Right renal pelvis (tissue), 4 donors: ENCODE measurements at places on chromosomes 7 and 10.

DNA sequence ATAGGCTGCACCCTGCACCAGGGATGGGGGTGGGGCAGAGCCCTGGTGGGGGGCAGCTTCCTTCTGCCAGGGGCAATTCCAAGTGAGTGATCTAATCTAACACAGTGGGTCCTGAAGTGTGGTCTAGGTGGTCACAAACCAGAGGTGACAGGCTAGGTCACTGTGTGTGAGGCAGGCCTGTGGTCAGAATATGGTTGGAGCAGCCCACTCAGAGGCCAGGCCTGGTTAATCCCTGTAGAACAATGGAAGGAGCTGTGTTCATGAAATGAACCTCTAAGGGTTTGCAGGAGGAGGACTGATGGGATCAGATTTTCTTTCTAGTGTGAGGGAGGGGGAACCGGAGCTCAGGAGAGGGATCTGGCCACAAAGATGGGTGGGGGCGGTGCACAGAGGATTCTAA is 10.0 kb upstream of the TSPAN14 start:
- DNase-seq = no peak

GRCh38 chr10:30510932-30511700 is 77.1 kb downstream of the MAP3K8 start:
- no peak for DNase-seq

- no peak for DNase-seq
Measured at GRCh38 chr10:79184657-79185056, 115.9 kb downstream of the ZMIZ1 start.

DNA sequence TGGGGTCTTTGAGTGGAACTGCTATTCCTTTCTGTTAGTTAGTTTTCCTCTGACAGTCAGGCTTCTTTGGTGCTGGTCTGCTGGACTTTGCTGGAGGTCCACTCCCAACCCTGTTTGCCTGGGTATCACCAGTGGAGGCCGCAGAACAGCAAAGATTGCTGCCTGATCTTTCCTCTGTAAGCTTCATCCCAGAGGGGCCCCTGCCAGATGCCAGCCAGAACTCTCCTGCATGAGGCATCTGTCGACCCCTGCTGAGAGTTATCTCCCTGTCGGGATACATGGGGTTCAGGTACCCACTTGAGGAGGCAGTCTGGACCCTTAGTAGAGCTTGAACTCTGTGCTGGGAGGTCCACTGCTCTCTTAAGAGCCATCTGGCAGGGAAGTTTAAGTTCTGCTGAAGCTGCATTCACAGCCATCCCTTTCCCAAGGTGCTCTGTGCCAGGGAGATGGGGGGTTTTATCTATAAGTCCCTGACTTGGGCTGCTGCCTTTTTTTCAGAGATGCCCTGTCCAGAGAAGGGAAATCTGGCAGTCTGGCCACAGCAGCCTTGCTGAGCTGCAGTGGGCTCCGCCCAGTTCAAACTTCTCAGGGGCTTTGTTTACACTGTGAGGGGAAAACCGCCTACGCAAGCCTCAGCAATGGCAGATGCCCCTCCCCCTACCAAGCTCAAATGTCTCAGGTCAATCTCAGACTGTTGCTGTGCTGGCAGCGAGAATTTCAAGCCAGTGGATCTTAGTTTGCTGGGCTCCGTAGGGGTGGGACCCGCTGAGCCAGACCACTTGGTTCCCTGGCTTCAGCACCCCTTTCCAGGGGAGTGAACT is 89.7 kb upstream of the CDK6 start:
- peak; percentile 54 for DNase-seq

DNA sequence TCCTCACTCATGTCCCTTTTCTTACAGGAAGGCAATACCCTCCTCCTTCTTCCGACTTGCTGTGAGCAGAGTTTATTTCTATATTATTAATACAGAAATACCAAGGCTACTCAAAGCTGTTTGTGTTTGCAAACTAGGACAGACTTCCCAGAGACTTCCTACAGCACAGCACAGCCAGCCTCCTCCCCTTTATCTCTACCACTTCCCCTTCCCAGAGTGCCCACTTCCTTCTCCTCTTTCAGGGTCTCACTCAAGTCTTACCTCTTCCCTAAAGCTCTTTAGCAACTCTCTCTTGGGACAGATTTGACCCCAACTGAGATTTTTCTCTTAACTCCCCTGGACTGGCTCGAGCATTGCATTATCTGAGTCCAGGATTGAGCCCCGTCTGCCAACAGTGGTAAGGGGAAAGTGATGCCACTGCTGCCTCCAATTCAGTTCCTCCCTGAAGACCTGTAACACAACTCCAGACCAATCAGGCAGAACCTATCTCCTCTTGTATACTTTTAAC is 5.5 kb upstream of the LRGUK start:
- no peak for DNase-seq

GRCh38 chr7:44087911-44088838 is 5.8 kb upstream of the POLM start:
- no peak for DNase-seq

DNA sequence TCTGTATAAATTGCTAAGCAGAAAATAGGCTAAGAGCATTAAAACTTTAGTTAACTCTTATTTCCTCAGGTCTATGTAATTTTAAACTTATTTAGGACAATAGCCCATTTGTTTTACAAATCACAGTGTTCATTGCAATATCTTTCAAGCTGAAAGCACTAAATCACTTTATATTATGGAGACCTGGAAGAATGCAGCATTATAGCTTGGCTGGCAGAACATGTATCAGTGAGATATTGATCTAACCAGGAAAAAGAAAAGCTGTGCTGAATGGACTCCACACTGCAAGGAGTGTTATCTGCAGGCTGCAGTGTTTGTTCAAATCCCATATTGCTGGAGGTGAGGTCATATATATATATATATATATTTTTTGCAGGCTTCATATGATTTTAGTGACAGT is 517.5 kb downstream of the NRG3 start:
- no peak for DNase-seq

DNA sequence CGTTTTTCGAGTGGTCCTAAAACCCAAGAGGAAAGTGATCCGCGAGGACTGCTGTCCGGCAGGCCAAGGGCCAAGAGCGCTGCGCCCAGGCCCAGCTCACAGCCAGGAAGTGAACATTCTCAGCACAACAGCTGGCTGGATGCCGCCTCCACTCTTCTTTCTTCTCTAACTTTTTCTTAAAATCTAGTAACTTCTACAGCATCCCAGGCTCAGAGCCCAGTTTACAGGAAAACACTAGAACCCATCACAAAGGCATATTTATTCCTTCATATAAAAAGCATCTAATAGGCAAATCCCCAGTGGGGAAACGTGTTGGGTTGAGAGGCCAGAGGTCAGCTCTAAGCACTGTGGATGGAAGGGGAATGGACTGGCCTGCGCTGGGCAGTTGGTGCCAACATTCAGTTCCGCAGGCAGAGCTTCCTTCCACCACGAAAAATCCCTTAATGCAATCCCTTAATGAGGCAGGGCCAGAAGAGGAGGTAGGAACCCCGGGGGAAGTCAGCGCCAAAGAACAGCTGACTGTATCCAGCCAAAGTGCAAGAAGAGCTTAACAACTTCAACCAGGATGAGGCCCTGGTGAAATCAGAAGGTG is 74.8 kb downstream of the ZRANB1 start:
- no peak for DNase-seq

GRCh38 chr10:5560817-5561703 is 36.3 kb downstream of the CALML3 start:
- no peak for DNase-seq

DNA sequence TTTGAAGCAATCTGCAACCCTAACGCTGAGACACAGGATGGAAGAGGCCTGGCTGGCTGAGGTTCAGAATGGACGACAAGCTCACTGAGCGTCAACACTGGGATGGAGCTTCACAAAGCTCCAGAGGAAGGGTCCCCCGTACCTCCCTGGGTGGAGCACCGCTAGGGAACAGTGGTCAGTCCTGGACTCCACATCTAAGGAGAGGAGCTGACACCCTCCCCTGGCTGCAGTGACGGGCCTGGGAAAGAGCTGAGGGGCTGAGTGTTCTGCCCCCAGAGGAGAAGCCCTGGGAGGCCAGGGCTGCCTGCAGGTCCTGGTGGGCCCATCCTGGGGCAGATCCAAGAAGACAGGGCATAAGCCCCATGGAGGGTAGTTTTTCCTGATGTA is 146.2 kb downstream of the ARHGAP22 start:
- DNase-seq = no peak

DNA sequence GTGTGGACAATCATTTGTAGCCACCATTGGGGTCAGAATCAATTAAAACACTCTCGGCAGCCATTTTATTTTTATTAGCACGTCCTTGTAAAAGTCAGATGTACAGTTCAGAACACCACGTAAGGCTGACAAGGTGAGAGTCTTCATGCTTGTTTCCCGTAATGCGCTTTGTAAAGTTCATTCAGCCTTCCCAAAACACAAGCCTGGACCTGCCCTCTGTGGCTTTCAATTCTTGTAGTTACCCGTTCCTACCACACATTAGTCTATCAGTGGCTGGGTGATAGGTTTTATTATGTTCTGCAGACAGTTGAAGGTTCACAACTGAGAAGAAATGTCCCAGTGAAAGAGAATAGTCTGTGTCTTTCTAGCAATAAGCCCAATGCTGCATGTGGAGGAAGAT is 35.4 kb downstream of the GAD2 start:
- DNase-seq = no peak
